ENCODE measurements at places on chromosomes 7 and 10.

- no peak for DNase-seq
These were observed 65.8 kb downstream of the APBB1IP start for GRCh38 chr10:26503911-26504310.

DNA sequence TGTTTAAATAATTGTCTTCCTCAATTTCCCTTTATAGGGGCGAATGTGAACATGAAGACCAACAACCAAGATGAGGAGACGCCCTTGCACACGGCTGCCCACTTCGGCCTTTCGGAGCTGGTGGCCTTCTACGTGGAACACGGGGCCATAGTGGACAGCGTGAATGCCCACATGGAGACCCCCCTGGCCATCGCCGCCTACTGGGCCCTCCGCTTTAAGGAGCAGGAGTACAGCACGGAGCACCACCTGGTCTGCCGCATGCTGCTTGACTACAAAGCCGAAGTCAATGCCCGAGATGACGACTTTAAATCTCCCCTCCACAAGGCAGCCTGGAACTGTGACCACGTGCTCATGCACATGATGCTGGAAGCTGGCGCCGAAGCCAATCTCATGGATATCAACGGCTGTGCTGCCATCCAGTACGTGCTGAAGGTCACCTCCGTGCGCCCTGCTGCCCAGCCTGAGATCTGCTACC, 42.1 kb downstream of the ASB4 start:
- no peak for DNase-seq

GRCh38 chr10:56679578-56679977, 318.5 kb upstream of the ZWINT start:
- DNase-seq, result no peak

DNA sequence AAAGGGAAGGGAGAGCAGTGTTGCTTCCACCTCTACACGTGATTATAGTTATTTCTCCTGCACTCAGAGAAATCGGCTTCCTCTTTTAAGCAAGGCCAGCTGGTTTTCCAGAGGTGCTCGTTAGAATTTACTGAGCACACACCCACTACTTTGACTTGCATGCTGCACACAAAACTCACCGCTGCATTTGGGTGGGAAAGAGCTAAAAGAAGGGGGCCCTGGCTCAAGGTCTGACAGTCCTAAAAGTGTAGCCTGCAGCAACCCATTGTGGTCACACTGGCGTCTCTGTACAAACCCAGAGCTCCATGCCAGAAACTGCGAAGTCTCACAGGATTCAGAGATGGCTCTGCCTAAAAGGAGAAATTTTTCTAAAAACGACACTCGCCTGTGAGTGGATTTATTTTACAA, 133.7 kb downstream of the SLC25A13 start:
- DNase-seq, result no peak

DNA sequence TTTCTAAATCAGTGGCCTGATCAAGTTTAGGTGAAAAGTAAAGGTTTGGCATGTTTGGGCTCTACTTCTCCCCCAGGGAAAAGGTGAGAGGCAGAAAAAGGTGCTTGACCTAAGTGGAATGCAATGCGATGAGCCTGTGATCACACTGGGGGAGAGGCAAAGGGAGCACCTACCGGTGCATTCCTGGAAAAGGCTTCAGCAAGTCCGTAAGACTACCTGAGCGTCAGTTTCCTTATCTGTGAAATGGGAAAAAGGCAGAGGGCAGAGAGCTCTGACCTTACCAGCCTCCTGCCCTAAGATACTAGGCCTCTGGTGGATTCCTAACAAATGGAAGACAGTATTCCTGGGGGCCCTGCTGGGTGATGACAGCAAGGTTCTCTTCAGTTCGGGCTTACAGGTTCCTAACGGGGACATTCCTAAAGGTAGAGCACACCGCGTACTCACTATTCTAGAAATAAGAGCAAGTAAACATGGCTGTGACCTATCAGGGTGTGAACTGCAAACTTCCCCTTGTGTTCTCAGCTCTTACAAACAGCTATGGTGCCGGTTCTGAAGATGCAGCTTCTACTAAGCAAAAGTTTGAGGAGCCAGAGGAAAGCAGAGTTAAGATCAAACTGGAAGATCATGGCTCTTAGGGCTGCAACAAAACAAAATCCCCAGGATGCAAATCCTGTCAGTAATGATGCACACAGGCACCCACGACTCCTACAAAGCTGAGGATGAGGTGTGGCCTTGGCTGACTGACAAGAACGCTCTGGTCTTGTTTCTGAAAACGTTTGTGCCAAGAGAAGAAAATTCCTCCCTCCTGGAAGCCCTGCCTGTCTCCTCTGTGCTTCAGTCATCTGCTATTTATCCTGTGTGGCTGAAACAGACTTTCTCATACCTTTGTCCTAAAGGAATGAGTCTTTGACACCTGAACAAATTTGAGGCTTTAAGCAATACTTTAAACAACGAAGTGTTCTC, 13.3 kb upstream of the ACSL5 start:
- no peak for DNase-seq

All from AG04449 (cell line).